Activated CD4-positive, alpha-beta T cell treated with anti-CD3 and anti-CD28 coated beads, Interleukin-2, amount 50 U/mL, for 1 hour (primary cell): ENCODE measurements at places on chromosomes 16 and 17.

- DNase-seq, result no peak
These were observed 13.1 kb downstream of the KIAA0513 start for GRCh38 chr16:85040685-85041084.

DNA sequence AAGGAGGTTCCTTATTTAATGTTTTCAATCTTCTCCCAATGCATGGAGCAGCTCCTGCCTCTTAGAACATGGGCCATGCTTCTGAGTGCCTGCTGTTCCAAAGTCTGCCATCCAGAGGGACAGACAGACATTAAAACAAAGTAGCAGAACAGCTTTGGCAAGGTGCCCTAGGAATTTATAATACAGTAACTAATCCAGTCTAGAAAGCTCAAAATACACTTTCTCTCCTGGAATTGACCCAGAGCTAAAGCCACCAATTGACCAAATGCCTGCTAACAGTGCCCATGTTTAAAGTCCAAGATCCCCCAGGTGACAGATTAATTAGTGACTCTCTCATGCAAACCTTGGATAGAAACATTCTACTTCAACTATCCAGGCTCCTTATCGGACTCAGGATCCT lies 11.1 kb upstream of the CHRNE start:
- DNase-seq, result no peak

DNA sequence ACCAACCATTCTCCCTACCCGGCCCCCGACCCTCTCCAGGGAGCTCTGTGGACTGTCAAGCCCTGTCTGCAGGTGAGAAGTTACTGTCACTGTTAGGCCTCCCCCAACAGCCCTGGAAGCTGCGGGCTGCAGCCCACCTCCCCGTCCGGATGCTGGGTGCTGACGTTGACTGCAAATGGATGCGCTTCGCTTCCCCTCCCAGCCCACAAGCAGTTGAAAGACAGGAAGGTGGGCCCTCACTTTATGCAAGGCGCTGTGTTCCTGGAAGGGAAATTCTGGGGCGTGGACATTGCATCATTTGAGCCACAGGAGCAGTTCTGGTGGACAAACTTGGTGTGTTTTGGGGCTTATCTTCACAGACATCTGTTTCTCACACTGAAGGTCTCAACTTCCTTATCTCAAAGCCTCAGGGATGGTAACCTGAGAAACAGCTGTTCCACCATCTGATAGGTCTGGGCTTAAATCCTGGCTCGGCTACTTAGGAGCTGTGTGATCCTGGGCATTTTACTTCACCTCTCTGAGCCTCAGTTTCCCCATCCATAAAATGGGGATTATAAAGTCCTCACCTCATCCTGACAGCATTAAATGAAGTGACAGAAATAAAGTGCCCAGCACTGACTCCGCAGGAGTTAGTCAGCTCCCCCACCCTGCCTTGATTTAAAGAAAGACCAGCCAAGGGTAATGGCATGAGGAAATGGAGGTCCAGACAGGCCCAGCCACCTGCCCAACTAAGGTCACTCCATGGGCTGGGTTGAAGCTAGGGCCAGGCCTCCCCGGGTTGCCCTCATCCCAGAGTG lies 4.6 kb upstream of the DRC7 start:
- DNase-seq, result no peak

DNA sequence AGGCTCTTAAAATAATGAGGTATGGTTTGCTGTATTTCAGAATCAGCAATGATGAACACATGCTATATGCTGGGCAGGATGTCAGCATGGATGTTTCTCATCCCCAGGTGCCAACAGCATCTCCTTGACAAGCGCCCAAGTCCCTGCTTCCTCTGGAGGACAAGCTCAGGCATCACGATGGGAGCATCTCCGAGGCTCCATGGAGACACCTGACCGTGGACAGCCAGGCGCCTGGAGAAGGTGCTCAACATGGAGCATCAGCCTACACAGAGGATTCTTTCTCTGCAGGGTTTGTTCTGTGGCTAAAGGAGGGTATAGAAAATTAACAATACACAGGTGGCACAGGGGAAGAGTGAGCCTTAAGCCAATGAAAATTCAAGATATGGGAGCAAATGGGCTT lies 72.1 kb downstream of the SLC5A11 start:
- DNase-seq, result no peak

DNA sequence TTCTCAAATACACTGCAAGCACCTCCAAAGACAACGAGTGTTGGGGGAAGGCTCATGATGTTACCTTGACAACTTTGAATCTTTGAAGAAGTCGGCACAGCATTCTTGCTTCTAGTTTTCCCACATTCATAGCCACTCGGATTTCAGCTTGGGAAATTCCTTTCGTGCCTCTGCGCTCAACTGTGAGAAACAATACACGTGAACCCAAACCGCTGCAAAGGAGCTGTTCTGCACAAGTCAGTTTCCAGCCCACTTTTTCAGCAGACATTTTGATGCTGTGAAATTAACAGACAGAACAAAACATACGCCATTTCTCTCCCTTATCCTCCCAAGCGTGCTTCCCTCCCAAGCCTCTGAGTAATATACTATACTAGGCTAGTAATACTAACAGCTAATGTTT lies 41.2 kb downstream of the GTF3C1 start:
- no peak for DNase-seq

DNA sequence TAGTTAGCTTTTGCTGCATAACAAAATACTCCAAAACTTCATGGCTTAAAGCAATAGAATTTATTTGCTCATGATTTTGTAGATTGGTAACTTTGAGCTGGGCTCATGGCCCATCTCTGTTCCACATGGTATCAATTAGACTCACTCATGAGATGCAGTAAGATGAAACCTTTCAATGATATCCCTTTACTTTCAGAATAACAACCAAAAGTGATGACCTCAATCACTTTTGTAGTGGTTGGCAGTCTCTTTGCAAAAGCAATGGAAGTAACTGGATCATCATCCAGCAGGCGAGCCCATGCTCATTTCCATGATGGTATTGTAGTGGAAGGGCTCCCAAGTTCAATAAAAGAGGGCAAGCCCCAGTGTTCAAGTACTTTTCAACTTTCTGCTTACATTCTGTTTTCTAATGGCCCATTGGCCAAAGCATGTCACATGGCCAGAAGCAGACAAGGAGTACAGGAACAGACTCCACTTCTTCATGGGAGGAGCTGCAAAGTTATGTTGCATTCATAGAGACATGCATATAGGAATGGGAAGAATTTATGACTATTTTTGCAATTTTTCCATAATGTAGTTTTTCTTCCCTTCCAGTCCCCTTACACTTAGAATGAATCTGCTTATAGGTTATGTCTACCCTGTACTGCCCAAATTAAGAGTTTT lies 41.7 kb downstream of the EFCAB5 start:
- no peak for DNase-seq

DNA sequence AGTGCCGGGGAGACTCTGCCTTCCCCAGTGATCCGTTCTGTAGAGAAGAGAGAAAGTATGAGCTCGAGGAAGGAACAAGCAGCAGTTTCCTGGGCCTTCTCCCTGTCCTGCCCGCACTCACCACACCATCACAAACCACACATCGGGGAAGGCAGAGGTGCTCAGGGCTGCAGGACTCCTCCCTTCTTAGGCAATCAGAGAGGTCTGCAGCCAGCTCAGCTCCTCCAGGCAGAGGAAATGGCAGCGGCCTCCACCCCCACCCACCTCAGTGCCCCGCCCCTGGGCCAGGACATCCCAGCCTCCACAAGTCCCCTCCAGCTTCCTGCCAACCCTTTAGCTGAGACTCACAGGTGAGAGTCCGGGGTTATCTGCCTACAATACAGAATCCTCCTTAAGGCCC lies 2.0 kb downstream of the ZNF319 start:
- DNase-seq, result peak; percentile 43

GRCh38 chr17:19000531-19001325 lies 3.8 kb downstream of the FAM83G start:
- no peak for DNase-seq

DNA sequence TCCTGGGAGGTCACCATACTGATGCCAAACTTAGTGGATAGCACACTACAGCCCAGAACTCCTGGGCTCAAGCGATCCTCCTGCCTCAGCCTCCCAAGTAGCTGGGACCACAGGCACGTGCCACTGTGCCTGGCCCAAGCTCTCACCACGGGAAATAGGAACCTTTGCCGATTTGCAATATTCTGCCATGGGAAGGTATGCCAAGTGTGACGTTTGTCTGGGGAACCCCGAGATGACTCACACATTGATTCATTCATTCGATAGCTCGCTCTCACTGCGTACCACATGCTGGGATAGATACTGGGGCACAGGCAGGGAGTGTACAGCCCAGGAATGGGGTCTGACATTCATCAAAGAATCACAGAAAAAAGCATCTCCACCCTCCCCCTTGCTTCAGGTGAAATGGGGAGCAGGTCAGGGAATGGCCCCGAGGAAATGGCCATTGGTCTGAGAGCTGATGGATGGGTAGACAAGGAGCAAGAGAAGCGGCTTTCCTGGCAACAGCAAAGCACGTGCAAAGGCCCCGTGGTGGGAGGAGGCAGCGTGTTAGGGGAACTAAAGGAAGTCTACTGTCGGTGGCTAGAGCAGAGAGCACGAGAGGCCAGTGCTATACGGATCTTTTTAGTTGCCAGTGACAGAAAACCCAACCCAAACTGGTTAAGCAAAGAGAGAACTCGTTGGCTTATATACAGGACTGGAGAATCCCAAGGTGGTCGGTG lies 44.1 kb downstream of the DNAH17 start:
- DNase-seq, result no peak

GRCh38 chr16:30896261-30896888 lies at the start of gene CTF1:
Gene CTF1 (plus strand): TSS chr16:30896614. CDS start chr16:30896644, 30 bp downstream.
- no peak for DNase-seq

DNA sequence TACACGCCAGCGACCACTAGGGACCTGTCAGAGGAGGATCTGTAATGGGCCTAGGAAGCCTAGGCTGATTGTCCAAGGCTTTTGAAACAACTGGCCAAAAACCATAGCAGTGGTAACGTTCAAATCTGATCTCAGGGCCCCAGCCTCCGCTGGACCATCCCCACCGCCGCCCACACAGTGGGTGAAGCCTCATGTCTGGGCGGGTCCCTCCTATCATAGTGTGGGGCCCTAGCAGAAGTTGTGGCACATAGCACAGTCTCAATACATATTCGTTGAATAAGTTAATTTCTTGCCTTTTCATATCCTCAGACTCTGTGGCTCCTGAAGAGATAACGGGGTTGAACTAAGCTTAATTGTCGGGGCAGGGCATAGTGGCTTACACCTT lies 818 bp downstream of the DPH1 start:
- DNase-seq, result no peak

GRCh38 chr17:76136276-76137000 lies 4.6 kb downstream of the FOXJ1 start:
- no peak for DNase-seq

GRCh38 chr17:6930749-6931148 lies 65.1 kb upstream of the ALOX12 start:
- no peak for DNase-seq

GRCh38 chr17:17774009-17774881 lies 62.5 kb downstream of the SREBF1 start:
- no peak for DNase-seq

DNA sequence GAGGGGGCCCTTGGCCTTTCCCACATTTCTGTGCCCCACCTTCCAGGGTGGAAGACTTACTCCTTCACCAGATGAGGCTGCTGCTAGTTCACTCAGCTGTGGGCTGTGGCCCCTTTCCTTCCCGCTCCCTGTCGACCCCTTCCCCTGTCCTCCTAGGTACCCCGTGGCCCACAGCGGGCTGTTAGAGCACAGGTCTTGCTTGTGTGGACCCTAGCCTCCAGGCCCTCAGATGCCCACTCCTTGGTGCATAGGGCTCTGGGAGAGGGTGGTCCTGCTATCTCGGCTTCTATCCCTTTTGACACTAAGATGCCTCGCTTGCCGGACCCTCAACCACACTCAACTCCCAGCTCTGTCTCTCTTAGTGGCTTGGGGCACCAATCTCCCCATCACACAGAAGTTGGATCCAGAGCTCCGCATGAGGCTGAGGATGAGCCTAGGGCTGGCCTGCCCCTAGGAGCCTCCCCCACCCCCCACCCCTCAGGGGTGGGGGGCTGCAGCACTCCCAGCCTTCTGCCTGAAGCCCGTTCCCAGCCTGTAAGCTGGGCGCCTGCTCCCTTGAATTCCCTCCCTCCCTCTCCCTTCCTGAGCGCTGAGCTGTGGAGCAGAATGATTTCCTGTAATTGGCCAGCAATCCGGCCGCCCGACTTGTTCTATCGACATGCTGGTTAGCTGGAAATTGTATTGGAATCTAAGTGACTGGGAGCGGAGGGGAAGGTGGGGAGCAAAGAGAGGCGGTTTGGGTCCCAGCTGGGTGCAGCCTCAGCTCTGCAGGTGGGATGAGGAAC lies 30.9 kb downstream of the DCAKD start:
- no peak for DNase-seq

GRCh38 chr16:13005721-13006247 lies 104.4 kb downstream of the SHISA9 start:
- DNase-seq, result no peak

GRCh38 chr16:10103118-10103517 lies 79.1 kb downstream of the GRIN2A start:
- no peak for DNase-seq

DNA sequence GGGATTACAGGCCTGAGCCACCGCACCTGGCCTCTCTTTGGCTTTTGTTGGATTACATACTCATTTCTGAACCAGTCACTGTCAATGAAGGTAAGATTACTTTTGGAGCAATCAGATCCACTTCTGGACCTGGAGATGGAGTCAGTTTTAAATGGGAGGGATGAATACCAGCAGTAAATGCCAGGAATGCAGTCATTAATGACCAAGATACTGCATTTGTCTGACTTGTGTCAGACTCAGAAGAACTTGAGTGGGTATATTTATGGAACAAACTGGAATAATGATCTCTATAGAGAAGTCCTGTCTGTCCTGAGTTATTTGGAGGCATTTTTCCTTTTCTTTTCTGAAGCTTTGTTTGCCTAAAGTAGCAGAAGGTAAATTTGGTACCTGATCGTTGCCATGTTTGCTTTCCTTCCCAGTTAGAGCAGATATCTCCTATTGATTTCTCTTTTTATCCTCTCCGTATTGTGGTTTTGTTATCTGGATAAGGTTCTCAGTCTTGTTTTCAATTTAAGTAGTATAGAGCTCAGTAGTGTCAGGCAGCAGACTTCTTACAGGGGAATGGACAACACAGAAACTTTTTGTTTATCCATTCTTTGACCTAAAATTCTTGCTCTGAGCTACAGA lies 10.7 kb downstream of the NLK start:
- no peak for DNase-seq

DNA sequence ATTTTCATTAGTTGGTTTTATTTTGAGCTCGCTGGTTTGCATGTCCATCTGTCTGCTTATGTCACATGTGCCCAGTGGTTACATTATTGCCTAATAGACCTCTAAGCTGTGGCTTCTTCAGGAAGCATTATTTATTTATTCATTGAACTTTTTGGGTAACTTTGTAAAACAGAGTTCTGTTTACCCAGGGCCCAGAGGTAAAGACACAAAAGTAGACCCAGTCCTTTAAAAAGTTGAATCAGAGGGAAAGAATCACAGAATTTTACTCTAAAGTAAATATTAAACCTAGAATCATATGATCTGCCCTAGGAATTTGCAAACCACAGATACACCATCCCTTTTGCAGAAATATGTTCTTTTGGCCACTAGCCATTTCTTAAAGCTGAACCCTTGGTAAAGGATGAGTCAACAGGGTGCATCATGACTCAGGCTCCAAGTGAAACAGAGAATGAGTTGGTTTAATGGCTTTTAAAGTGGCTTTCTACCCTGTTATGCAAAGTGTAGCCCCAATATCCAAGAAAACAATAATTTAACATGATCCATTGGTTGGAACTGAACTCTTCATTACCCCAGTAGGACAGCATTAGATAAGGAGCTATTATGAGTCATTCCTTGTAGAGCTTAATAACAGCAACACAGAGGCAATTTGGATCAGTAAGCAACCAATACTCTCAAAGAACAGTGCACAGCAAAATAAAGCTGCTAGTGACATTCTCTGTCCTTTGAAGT lies 236.3 kb downstream of the KCNJ2 start:
- DNase-seq, result no peak

- no peak for DNase-seq
These were observed 2.3 kb downstream of the HOXB4 start for GRCh38 chr17:48575673-48576478.
